ENCODE measurements at places on chromosomes 2 and 18. TPM values are rescaled to one million over a fixed set of nuclear protein-coding genes. Genes with fewer than 3 reads are reported as not detected.

GRCh38 chr2:198711484-198711883, 746.3 kb downstream of the SATB2 start:
- DNase-seq: no peak

DNA sequence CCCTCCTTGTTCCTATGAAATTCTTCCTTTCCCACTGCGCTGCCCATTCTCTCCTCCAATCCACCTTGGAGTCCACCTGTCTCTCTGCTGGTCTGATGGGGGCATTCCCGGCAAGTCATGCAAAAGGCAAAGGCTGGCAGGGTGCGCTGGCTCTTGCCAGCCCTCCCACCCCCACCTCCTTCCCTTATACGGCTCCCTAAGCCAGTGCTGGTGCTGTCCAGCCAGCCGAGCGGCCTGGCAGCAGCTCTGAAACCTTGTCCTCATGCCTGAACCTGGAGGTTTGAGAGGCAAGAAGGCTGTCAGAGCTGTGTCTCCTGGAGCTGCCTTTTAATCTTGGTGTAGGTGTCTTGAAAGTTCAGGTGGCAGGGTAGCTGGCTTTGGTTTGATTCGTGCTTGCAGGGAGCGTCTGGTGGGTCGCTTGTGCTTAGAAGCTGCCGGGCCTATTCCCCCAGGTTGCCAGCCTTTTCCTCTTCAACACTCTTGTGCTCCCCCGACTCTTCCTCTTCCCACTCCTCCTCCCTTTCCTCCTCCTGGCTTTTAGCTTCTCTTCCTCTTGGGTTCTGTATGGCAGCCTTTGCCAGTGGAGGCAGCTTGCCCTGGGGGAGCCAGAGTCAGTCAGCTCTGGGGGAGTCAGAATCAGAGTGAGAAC, 748 bp downstream of the LIPG start:
- DNase-seq: no peak

- DNase-seq: no peak
These were observed 99.4 kb upstream of the RASGRP3 start for GRCh38 chr2:33377048-33377447.

Gene IL36G
- 0.27 TPM for polyA plus RNA-seq

Gene RSAD2
- 4.3 TPM for polyA plus RNA-seq
